ENCODE measurements at places on chromosomes 3 and 15.

- no peak for DNase-seq
These were observed 345.0 kb upstream of the NR2E3 start for GRCh38 chr15:71465131-71465955.

DNA sequence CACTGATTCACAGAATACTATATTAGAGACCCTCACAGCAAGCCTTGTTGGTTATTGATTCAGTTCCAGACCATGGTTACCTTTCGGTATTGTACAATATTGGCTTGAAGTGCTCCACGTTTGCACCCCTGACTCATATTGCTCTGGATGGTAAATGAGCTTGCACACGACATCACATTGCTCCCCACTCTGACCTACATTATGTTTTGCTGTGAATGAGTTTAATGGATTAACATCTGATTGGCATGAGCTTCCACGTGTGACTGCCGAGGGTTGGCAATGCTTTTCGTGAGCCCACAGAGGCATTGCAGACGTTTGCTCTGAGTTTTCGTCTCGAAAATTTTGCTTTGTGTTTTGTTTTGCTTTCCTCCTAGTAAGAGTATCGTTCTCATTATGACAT is 225.8 kb upstream of the ICE2 start:
- no peak for DNase-seq

- DNase-seq = peak; percentile 43
These were observed 90.8 kb downstream of the CRTC3 start for GRCh38 chr15:90620379-90621067.

DNA sequence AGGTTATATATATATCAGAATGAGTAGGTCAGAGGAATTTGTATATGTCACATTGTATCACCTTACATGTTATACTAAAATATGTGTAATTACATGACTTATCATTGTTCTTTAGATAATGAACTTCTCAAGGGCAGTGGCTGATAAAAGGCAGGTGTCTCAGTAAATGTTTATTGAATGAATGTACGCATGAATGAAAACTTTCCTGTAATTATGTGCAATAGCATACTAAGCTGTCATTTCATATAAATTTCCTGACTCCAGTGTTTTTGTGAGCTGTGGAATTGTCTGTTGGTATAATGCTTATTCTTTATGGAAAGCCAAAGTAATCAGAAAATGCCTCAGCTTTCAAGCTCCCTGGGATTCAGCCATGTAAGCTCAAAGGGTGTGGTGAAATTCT is 4.2 kb downstream of the TBC1D23 start:
- DNase-seq = no peak

DNA sequence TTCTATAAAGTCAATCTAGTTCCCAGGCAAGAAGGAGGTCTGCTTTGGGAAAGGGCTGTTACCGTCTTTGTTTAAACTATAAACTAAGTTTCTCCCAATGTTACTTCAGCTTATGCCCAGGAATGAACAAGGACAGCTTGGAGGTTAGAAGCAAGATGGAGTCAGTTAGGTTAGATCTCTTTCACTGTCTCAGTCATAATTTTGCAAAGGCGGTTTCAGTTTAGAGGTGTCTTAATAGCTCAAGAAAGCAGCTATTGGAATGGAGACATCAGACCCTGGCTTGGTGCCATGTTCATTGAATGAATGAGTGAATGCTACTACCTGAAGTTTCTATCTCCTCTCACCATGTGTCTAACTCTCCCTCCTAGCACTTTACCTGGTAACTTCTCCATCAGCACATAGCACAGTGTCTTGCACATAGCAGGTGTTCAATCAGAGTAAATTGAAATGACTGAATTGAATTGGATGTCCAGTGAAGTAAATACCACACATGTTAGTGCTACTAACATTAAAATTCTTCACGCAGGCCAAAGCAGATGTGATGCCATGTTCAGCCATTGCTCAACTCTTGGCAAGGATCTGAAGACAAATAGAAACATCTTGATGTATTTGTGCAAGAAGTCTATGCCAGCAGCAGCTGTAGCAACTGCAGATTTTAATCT is 28.2 kb downstream of the CLEC3B start:
- peak; percentile 47 for DNase-seq

- DNase-seq = no peak
These were observed 99.9 kb downstream of the DHX36 start for GRCh38 chr3:154224366-154224765.

DNA sequence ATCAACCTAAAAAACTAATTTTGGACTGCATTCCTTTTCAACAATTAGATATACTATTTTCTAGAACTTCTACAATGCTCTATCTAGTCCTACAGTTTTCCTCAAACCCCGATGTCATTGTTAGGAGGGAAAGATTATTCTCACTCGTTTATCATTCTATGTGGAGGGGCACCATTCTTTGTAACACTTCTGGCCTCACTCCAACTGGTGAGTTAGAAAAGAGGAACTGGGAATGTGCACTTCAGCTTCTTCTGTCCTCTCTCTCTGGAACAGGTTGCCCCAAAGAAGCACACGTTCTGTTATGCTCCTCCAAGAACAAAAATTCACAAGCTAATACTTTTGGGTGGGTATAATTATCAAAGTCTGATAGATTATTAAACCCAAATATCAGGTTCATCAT is 137.9 kb downstream of the UACA start:
- peak; percentile 35 for DNase-seq

DNA sequence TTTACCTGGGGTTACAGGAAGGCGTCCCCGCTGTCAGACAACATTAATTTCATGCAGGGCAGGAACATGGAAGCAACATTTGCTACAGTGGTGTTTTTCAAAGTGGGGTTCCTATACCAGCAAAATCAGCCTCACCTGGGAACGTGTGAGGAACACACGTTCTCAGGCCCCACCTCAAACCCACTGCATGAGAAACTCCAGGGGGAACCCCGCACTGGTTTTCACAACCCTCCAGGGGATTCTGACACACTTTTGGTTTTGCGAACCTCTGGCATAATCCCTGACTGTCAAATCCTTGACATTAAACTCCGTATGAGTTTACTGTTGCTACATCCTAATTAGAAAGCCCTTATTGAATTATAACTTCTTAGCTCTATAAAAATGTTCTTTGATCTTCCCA is 127.7 kb downstream of the LRRK1 start:
- DNase-seq = no peak

DNA sequence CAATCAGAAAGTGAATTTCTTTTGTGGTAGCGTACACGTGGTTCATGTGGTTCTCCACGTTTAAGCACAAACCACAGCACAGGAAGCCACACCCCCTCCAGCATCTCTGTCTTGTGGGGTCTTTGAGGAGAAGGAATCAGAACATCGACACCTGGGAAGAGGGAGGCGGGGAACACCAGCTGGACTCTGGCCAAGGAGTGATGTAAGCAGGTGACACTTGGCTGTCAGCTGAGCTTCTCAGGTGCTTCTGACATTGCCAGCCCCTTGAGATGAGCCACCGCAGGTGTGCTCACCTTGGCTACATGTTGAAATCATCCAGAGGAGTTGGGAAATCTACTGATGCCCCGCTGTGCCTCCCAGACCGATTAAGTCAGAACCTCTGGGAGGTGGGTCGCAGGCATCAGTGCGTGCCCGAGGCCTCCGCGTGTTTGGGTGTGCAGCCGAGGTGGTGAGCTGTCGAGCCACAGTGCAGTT is 85.0 kb downstream of the FAM81A start:
- DNase-seq = no peak

DNA sequence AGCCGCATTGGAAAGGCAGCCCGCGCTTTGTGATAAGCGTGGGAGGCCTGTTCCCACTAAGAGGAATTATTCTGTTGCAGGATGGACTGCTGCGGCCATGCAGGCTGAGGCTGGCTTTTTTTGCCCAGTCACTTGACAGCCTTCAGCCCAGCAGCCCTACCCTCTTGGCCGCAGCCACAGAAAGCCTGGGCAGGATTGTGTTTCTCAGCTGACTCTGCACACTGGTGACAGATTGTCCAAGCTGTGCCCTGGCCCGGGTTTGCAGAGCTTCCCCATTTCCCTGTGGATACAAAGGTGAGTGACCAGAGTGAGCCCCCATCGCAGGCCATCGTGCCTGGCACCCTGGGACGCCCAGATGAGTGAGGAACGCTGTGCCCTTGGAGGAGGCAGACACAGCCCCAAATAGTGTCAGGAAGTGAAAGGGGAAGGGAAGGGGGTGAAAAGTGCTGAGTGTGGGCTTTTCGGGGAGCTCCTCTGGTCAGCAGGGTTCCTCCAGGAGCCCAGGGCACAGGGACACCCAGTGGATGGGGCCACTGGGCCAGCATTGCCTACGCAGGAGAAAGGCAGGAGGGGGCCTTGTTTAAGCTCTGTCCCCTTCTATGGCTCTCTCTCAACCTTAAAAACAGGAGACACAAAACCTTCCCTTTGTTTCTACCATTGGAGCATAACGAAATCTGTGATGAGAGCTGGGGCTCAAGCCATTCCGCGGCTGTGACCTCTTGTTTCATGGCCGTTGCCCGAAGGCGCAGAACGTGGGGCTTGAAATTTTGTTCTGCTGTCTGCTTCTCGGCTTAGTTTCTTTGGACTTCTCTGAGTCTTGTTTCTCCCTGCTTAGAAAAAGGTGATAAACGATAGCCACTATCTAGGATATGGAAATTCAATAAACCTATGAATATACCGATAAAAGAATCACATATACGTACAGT is 91.5 kb upstream of the MEF2A start:
- peak; percentile 52 for DNase-seq

DNA sequence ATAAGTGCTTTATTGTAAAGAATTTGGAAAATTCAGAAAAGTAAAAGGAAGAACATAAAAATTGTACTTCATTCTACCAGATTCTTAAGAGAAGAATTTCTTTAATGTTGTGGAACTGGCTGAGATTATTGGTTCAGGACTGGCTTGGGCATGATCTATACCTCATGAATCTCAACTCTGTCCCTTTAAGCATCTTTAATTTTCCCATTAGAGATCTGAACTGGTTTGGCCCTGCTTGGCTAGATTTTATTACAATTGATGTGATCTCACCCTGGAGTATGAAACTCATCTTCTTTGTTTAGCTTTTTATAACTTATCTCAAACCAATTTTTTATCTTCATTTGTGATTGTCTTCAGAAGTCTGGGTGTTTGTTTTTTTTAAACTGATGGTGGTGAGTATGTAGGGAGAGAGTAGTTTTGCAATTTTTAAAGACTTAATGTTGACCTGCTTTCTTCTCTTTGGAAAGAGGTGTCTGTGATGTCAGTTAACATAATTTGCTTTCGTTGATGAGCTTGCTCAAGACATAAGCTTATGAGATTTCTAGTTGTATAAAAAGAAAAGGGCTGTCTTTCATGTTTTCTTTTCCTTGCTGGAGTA is 61.9 kb downstream of the ZNF609 start:
- no peak for DNase-seq

DNA sequence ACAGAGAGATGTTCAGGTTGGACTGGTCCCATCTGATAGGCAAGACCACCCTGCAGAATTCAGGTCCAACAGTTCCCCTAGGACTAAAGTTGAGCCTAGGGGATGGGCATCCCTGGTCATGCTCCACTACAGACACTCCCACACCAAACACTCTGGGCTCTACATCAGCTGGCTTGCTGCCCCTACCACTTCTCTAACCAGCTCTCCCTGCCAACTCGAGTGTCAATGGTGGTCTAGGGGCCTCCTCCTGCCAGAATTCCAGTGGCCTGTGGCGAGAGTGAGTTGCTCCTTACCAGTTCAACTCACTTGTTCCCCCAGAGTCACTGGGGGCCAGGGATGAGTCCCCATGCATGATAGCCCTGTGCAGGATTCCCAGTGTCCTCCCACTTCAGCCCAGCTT is 316.2 kb upstream of the PPP2R3A start:
- DNase-seq = no peak

GRCh38 chr15:38690719-38691332 is 126.2 kb upstream of the RASGRP1 start:
- DNase-seq = peak; percentile 68

GRCh38 chr3:15924914-15925313 is 127.1 kb upstream of the ANKRD28 start:
- DNase-seq = no peak

DNA sequence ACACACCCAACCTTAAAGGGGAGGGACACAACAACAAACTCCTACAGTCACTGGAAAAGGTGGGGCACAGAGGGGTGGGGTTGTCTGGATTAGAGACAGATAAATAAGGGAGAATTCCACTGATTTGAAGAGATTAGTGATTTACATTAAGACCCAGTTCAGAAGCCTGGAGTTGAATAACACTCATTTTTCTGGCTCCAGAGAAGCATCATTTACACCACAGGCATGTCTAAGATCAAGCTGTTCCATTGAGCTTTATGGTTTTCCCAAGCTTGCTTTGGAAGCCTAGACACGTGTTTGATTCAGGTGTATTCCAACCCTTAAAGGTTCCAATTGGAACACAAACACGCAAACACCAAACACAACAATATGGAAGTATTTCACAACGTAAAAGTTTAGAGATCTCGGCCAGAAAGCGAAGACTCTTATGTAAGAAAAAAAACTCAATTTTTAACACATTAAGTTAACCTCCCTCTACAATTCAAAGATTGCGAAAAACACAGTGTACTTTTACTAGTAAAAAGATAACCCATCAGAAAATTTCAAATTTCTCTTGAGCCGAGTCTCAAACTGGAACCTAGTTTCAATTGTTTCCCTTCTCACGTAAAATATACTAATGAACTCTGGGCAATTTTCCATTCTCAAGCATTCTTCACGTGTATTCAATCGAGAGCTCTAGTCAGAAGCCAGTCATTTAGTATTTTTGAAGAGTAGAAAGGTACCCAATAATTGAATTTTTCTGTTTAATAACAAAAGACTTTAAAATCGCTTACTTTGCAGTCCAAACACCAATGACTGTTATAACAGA is 2.1 kb downstream of the TRA2B start:
- no peak for DNase-seq

GRCh38 chr3:57826245-57826951 is 70.3 kb downstream of the SLMAP start:
- no peak for DNase-seq

DNA sequence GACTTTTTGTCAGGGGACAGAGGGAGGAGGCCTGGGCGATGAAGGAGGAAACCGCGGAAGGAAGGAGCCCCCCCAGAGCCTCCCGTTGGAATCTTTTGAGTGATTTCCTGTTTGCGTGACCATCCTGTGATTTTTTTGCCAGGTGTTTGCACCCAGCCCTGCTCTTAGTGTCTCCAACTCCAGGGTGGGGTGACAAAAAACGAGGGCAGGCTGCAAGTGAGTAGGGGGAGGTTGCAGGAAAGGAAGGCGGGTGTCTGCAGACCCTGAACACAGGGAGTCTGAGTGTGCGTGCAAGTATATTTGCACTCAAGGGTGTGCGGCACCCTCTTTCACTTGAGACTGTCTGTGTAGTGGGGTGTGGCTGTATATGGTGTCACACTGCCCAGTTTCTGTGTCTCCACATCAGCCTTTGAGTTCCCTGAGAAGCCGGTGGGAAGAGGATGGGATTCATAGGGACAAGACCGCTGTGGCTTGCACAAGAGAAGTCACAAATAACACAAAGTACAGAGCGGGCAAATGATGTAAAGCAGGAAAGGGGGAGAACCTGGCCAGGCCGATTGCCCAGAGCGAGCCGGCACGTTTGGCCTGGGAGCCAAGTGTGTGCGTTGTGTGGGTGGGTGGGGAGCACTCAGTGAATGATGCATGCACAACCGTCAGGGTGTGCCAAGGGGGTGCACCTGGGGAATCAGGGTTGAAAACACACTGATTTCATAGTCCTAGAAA is 6.6 kb downstream of the ISLR2 start:
- DNase-seq = no peak

All from inflammatory macrophage treated with lipopolysaccharide for 1 hour (primary cell).